Stimulated activated naive B cell treated with anti-CD40 and anti-IgM and Interleukin-4, amounts not matched to agents 10 μg/mL and 1 μg/mL and 100 μg/mL, for 72 hours (primary cell): ENCODE measurements at places on chromosomes 11 and 22.

GRCh38 chr11:105429096-105429910 lies 180.6 kb upstream of the GRIA4 start:
- DNase-seq: no peak

DNA sequence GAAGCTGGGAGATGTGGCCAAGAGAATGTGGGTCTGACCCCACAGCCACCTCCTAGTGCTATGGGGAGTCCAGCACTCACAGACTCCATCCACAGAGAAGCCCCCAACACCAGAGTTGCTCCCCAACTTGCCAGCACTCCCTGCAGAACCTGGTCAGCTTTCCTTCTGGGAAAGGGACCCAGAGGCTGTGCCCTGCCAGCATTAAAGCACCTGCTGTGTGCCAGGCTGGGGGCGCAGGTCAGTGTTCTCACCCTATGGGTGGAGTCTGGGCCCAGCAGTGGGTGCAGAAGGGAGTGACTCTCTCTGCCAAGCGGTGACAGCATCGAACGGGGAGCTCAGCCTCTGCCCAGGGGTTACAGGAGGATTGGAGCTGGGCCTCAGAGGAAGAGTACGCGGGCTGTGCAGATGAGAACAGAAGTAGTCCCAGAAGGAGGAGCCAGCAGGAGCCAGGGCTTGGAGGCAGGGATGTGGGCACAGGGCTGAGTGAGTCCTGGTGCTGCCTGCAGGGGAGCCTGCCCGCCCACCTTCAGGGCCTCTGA lies 114.4 kb downstream of the MPPED1 start:
- no peak for DNase-seq

DNA sequence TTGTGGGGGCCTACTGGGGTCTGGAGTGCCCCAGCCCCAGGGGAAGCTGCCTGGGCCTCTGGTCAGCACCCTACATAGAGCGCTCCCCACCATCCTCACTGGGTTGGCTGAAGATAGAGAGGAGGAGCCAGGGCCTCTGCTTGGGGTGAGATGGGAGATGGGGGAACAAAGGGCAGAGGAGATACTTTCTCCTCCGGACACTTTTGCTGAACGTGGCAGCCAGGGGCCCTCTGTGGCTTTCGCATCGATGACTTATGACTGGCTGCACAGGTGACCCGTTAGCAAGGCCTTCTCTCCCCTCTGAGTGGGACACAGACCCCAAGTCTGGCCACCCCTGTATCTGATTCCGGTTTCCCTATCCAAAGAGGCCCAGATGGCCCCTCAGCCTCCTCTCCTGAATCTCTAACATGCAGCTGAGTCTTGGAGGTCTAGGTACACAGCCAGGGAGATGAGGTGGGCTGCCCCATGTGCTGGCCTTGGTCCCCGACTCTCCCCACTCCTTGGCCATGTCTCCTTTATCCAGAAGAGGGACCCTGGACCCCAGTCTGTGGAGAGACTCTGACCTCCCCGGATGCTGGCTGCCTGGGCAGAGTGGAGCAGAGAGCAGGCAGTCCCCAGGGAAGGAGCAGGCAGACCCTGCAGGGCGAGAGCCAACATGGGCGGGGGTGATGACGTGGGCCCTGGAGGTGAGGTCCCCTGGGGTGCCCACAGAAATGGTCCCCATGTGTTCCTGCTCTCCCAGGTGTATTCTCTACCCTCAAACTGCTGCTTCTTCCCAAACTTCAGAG lies 59.3 kb upstream of the NECTIN1 start:
- no peak for DNase-seq

DNA sequence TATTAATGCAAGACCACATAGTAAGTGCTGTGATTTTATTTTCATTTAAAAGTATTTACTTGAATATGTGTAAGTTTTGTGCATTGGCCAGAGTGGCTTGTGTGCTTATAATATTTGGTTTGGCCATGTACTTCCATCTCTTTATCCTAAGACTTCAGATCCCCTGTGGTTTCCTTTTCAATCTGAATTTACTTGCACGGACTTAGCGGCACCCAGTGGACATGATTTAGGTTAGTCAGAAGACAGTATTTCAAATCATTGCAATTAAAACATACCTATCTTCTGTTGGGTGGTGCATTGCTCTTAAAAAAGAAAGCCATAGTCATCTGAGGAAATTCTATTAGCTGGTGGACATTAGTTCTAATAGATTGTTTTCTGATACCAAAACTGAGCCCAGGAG lies 30.7 kb downstream of the PIWIL4 start:
- no peak for DNase-seq

- DNase-seq: no peak
These were observed 3.2 kb downstream of the PRDM10 start for GRCh38 chr11:129999407-129999806.

GRCh38 chr11:82720267-82721065 lies 13.2 kb downstream of the FAM181B start:
- DNase-seq: no peak

DNA sequence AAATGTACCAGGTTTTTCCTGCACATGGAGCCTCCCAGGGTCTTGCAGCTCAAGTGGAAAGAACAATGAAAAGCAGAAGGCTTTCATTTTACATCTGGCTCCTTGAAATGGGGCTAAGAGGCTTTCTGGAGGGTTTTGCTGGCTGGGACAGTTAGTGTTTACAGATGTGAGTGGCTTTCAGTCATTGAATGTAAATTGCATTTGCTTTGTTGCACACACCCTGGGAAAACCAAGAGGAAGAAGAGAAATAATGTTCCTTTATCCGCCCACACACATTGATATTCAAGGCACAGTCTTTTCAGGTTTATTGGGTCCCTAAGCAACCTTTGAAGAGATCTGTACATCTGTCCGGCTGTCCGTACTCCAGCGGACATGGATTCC lies 144.5 kb downstream of the SPON1 start:
- DNase-seq: no peak

- no peak for DNase-seq
These were observed 687 bp upstream of the CALCA start for GRCh38 chr11:14972581-14973495.
